DMS79 (cell line): ENCODE measurements at places on chromosomes 16 and 17.

DNA sequence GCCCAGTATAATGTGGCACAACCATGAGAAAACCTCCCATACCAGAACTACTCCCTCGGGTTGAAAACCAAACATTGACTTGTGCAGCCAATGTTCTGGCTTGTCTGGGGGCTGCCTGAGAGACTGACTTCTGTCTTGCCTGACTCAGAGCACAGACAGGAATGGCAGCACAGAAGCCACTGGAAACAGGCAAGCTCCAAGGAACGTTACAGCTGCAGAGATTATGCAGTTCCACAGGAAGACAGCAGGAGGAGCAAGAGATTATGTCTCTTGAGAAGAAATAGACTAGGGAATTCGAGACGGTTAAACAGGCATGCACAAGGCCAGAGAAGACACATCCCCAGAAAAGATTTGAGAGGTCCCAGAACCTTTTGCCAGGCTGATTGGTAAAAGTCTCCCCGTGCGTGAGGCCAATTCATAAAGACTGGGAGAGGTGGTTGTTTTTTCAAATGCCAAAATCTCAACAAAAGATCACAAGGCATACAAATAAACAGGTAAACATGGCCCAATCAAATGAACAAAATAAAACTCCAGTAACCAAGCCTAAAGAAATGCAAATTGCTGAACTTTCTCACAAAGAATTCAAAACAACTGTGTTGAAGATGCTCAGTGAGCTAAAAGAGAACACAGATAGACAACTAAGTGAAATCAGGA lies 90.6 kb upstream of the CDH5 start:
- no peak for DNase-seq

DNA sequence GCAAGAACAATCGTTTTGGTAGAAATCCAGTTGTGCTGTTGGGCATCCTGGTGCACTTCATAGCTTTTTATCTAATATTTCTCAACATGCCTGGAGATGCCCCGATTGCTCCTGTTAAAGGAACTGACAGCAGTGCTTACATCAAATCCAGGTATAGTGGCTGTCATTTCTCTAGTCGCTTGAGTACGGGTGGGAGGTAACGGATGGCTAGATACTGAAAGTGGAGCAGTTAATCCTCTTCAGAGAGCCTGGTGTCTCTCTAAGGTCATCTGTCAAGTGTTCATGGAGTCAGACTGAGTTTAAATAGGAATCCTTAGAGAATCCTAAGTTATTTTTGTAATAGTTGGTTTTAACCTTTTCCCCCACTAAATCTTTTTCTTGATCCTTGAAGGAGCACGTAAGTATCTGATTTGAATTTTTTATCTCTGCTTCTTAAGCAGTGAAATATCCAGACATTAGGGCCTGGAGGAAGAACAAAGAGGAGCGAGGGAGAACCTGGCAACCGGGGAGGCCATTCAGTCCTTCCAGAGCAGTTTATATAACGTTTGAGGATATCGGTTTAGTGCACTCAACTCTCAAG lies 37.2 kb downstream of the MFSD11 start:
- no peak for DNase-seq

DNA sequence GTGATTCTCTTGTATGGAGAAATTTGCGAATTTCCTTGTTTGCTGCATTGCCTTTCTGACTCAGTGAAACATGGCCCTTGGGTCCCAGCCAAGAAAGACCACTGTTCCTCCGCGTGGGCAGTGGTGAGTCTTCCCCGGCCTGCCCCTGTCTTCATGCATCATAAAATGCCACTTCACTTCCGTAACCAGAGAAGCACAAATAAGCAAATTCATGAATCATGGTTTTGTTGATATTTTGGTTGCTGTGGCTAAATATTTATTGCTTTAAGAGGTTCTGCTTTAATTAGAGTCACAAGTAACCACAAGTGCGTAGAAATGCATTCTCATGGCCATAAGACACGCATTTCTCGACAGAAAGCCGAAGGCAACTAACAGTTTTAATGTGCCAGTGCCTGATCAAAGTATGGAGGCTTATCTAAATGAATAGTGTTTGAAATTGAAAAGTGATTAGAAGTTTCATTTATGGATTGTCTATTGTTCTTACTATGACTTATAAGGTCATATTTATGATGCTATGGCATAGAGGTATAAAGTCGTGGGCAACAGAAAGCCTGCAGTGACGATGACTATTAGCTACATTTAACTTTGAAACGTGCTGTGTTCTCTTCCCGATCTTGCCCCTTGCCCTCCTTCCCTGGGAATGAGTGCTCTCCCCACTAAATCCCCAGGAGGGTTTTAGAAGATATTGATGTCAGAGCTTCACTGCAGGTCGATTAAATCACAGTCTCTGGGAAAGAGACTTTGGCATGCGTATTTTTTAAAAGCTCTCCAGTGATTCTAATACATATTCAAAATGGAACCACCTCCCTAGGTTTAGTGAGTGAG lies 76.0 kb downstream of the WIPI1 start:
- DNase-seq: peak; percentile 59

GRCh38 chr16:88686439-88687253 lies at the start of gene SNAI3:
Gene SNAI3, minus strand, starts transcription at chr16:88686507. Its CDS starts 101 bp downstream, at chr16:88686406.
- no peak for DNase-seq

GRCh38 chr16:243348-243747 lies 8.7 kb downstream of the FAM234A start:
- no peak for DNase-seq

DNA sequence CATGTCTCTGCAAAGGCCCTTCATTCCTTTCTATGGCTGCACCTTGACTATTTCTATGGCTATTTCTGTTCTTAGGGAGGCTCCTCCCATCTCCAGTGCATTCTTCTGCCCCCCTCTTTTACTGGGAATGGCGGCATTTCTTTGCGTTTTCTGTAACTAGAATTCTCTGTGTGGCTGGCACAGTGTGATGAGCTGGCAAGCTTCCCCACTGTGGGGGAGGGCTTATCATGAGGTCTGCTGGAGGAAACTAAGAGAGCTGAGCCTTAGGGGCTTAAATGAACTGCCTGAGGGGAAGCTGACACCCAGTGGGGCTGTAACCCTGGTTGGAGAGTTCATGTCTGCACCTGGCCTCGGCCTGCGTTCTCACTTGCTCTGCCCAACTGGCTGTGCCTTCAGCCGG lies 1.5 kb upstream of the CARD14 start:
- DNase-seq: no peak

- no peak for DNase-seq
Observed at GRCh38 chr16:57775661-57776469, 26.4 kb downstream of the KIFC3 start.

- no peak for DNase-seq
Observed at GRCh38 chr17:59161477-59161876, 5.9 kb downstream of the PRR11 start.

GRCh38 chr16:11050536-11050935 lies 106.2 kb downstream of the CLEC16A start:
- DNase-seq: no peak

GRCh38 chr17:44053125-44053872 lies 13.2 kb downstream of the LSM12 start:
- DNase-seq: peak; percentile 22

- DNase-seq: no peak
Observed at GRCh38 chr17:80529104-80529903, 15.3 kb upstream of the RPTOR start.

DNA sequence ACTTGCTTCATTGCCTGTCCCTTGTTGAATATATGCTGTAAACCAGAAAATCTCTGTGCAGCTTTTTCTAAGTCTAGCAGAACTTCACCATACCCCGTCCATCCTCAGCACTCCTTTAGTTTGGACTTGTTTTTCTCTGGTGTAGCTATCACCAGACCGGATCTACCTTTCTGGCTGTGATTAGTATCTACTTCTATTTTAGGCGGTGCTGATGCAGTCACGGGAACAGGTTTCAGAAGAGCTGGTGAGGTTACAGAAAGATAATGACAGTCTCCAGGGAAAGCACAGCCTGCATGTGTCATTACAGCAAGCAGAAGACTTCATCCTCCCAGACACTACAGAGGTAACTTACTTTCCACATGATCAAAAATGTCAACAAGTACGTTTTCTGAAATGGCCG lies 46.4 kb downstream of the NUP88 start:
- DNase-seq: no peak

GRCh38 chr17:21132428-21132827 lies 5.7 kb downstream of the DHRS7B start:
- DNase-seq: no peak

DNA sequence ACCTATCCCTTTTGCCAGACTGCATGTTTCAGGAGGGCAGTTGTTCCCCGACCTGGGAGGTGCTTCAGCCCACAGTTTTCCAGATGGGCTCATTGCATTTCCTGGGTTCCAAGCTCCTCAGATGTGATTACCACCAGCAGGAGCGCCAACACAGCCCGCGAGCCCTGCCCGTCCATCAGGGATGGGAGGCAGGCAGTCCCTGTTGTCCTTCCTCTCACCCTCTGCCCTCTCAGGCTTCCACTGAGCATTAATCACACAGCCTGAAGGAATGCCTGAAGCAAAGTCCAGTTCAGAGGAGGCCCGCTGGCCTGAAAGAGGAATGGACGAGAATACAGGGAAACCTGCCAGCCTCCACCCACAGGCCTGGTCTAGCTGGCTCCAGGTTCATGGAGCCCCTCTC lies 256.3 kb upstream of the SDK2 start:
- DNase-seq: no peak

DNA sequence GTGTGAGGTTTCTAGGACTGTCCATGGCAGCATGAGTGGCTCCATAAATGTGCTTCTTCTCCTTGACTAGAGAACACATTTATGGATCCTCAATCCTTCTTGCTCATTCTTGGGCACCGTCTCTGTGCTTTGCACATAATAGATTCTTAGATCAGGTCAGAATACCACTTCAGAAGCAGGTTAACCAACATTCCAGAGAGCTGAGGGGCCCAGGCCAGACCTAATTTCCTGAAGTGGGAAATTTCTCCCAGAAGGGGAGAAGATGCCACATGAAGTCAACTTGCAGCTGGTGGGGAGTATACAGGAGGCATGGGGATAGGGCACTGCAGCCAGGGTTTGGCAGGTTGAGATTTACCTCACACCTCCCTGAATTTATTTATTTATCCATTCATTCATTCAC lies 24.4 kb upstream of the VAT1L start:
- no peak for DNase-seq

DNA sequence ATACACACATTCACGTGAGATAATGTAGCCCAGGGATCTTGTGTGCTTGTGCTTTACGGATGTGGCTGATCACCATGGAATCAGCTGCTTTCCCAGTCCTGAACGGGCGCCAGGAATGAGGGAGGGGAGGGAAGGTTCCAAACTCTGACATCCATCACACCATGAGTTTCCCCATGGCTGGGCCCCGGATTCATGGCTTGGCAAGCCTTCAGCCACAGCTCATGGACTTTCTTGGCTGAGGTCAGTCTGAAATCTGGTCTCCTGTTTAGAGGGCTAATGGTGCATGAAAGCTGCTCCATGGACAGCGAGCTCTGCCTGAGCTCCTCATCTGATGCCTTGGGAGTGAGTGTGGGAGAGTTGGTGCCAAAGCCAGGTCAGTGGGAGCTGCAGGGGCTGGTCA lies 767.6 kb upstream of the EEF2KMT start:
- no peak for DNase-seq

DNA sequence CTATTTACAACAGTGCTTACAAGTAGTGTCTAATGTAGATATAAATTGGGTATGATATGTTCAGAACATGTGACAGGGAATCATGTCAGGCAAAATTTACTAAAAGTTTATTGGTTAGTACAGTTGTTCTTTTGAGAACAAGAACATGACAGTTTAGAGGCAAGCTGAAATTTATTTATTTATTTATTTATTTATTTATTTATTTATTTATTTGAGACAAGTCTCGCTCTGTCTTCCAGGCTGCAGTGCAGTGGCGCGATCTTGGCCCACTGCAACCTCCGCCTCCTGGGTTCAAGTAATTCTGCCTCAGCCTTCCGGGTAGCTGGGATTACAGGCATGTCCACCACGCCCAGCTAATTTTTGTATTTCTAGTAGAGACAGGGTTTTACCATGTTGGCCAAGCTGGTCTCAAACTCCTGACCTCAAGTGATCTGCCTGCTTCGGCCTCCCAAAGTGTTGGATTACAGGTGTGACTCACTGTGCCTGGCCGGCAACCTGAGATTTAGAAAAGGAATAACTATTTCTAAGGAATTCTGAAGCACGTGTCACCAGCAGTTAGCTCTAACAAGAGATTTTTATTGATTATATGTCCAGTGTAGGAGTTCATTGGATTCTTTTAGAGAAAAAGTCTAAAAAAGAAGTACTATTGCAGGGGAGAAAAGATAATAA lies 24.9 kb downstream of the MRTFB start:
- DNase-seq: no peak

DNA sequence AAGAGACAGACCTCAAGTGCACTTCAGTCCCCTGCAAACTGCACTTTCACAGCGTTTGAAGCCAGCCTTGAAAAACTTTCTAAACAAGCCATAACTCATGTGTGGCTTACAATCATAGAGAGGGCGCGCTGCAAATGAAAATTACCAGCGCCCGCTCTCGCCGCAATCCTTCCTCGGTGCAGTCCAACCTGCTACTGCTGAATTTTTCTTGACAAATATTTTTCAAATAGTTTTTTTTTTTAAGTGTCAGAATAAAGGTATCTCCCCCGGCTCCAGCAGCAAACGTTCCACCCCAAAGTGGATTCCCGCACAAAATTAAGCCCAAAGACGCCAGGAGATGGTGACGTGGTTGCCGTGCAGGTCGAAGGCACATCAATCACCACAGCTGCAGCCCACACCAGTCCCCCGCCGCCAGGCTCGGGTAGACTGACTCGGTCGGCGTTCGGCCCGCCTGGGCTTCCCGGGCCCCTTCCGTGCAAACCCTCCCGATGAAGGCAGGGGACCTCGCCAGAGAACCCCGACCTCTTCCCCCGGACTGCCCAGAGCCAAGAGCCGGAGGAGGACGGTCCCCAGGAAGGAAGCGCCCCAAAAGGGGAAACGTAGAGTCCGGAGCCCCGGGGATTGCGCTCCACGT lies 630 bp downstream of the GRB2 start:
- DNase-seq: no peak

- DNase-seq: no peak
Observed at GRCh38 chr17:57655553-57655952, 89.5 kb downstream of the CCDC182 start.

DNA sequence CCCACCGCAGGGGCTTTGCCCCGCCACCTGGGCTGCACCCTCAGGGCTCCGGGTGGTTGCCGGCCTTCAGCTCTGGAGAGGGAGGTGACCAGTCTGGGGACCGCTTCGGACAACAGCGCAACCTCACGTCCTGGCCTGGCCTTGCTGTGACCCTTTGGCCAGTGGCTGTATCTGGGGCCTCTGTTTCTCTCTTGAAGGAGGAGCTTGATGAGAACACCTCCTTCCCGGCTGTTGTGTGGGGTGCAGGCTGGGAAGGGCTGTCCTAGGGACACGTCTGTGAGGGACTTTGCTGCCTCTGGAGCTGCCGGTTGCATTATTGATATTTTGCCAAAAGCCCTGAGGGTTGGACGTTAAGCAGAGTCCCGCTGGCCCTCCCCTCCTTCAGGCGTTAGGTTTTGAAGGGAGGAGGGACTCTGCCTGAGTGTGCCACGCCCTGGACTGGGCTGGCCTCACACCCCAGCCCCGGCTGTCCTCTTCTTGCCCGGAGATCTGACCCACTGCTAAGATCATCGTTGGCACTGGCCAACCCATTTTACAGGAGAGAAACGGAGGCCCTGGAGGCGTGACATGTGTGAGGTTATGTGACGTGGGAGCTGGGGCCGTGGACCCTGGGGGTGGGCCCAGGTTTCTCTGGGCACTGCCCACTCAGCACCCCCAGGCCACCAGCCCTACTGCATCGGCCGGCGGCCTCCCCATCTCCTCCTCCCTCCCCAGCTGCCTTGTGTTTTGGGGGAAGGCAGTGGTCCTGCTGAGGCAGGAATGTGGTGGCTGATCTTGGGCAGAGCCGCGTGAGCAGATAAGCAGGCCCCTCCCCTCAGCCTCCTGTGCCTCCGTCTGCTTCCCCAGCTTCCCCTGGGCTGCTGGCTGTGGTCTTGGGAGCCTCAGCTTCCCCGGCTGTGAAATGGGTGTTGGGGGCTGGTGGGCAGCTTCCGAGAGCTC lies 8.5 kb downstream of the ZFPM1 start:
- DNase-seq: no peak
